AG04450 (cell line): ENCODE measurements at places on chromosomes 6 and 20. TPM values are rescaled to one million over a fixed set of nuclear protein-coding genes. Genes with fewer than 3 reads are reported as not detected.

- no peak for DNase-seq
Measured at GRCh38 chr6:14060971-14061370, 56.6 kb upstream of the CD83 start.

DNA sequence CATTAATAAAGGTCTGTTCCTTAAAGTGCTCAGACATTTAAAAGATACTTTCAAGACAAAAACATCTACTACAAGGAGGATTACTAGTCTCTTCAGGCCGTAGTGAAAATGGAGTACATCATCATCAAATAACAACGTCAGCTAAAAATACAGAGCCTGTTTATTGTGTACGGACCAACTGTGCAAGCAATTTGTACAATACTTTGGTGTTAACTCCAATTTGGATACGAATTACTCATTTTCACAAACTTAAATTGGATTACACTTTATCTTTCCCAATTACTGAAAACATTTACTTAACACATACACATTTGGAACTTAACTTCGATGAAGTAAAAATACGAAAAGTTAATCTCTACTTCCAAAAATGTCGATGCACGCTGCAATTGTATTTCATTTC lies 802 bp downstream of the CYP39A1 start:
- DNase-seq: no peak

DNA sequence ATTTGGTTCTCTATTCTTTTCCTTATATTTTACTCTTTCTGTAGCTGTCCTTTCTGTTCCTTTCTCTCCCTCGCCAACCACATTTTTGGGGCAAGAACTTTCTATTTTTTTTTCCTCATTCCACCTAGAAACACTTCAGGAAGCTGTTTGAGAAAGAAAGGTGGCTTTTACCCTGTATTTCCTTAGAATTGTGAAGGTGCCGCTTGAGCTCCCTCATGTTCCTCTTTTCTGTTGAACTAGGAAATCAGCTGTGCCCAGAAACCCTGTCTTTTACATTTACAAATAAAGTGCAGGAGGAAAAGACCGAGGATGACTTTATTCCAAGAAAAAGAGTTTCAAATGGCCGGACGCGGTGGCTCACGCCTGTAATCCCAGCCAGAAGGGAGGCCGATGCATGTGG lies 38.2 kb downstream of the OR2B2 start:
- DNase-seq: no peak

DNA sequence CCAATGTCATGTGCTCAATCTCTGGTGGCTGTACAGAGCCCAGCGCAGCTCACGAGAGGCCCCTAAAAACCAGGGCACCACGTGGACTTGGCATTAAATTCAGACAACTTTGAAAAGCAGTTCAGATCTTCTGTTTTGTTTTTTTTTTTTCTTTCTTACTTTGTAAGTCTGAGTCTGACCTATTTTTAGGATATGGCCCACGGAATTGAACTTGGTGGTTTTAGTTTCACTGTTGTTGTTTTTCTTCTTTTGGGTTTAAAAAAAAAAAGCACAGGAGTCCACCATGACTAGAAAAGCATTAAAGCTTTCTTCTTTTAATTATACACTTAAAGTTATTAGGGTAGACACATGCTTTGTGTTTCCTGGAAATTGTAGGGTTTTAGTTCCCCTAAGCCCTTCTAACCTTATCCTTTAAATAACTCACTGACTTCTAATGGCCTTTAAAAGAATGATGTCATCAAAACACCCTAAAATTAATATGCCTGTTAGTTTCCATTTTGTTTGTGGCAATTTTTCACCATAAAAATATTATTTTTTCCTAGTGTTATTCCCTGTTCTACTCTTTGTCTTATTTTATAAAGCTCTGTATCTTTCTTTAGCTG lies 48.5 kb upstream of the CCN2 start:
- DNase-seq: no peak

GRCh38 chr6:158485431-158485830 lies 74.5 kb upstream of the TMEM181 start:
- no peak for DNase-seq

GRCh38 chr20:52974179-52974594 lies 2.0 kb downstream of the TSHZ2 start:
- no peak for DNase-seq

DNA sequence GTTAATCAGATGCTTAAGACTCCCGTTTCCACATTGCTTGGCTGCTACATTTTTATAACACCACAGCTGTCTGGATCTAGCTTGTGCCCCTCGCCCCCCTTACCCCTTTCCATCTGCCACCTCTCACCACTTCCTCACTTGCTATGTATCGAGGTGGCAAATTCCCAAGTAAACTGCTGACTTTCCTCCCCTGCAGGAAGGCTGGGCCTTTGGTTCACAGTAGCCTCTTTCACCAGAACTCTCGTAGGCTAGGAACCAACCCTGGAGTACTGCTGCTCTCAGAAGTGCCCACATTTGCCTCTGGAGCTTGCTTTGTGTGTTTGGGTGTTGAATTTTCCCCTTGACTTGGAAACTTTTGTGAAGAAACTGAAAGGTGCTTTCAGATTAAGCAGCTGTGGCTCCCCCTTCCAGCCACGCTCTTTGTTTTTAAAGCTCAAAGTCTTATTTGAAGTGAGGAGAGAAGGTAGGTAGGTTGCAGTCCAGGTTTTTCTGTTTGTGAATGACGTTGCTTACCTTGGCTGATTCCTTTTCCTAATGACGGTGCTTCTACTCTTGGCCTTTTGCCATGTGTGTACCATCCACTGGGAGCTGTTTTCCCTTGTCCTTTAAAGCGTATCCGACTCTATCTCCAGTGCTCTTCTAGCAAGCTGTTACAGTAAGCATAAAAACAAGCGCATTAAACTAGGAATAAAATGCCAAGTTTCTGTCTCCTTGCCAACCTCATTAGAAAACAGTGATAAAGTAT lies 90.4 kb downstream of the CARMIL1 start:
- no peak for DNase-seq

The TRDN gene
- not detected in 2 replicates for polyA plus RNA-seq

The C6orf118 gene
- polyA plus RNA-seq: not detected in 2 replicates

The SOX4 gene
- polyA plus RNA-seq: 29.1 and 33.5 TPM in 2 replicates

- no peak for DNase-seq
Measured at GRCh38 chr20:42082611-42083010, 464.4 kb upstream of the CHD6 start.

The OR11A1 gene
- not detected in 2 replicates for polyA plus RNA-seq

GRCh38 chr20:57435105-57435497 lies 43.9 kb downstream of the RBM38 start:
- no peak for DNase-seq

DNA sequence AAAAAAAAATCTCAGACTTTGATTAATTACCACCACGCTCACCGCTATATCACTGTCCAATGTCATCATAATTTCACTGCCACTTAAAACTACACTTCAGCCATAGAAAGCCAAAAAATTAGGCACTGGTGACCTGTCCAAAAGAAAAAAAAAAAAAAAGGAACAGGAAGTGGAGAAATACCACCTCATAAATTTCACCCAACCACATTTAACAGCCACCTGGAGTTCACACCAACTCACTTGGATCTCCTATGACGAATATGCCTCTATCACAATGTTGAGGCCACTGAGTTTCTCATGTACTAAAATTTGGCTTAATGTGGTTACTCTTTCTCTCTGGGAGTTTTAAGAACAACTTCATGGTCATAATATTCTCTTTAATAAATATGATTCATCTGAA lies 237.5 kb upstream of the RSPO3 start:
- no peak for DNase-seq

DNA sequence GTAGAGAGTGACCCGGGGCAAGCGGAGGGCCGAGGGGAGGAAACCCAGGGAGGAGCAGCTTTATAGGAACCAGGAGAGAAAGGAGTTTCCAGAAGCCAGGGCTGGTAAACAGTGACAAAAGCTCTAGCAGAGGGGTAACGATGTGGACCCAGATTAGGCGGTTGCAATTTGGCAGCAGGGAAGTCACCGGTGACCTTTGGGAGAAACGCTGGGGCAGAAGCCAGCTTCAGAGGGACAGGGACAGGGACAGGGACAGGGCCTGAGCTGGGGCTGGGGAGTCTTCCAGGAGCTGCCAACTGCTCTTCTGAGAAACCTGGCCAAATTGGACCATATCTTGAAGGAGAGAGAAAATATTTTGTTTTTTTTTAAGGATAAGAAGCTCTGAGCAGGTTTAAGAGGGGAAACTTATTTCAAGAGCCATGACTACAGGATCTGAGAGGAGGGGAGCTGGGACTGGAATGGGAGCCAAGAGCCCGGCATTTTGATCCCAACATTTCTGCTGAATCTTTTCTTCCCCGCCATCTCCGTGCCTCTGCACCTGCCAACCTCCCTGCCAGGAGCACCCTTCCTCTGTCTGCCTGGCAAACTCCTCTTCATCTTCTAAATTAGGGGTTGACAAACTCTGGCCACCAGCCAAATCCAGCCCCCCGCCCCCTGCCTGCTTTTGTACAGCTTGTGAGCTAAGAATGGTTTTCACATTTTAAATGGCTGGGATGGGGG lies 22.6 kb upstream of the PREX1 start:
- DNase-seq: no peak

DNA sequence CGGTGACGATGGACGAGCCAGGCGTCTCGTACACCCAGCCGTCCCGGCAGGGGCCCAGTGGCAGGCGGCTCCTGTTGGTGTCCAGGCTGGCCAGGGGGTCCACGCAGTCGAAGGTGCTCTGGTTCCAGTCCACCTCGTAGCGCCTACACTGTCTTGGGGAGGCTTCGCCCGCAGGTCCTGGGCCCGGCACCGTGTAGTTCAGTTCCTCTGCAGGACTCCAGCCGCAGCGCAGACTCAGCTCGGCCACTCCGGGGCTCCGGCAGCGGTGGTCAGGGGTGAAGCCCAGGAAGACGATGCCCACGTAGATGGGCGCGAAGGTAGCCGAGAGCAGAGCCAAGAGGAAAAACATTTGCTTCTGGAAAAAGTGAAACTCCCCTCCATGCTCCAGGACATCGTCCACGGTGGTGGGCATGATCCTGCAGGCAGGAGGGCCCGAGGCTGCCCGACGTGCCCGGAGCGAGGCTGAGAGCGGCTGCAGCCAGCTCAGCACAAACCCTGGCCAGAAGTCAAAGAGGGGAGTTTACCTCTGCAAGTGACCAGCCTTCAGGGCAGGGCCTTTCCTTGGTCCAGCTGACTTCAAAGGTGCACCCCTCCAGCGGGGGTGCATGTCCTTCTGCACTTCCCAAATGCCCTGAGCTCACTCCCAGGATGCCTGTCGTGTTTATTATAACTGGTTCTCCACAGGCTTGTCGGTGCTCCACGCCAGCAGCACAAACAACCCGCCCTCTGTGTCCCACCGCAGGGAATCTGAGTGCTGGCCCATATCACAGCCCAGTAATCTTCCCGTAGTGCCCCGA lies at the start of gene SLC22A2:
Gene SLC22A2, minus strand, starts transcription at position 476 of the 797 bp plus-strand sequence. Its CDS starts 64 bp downstream, at position 412.
- DNase-seq: no peak

DNA sequence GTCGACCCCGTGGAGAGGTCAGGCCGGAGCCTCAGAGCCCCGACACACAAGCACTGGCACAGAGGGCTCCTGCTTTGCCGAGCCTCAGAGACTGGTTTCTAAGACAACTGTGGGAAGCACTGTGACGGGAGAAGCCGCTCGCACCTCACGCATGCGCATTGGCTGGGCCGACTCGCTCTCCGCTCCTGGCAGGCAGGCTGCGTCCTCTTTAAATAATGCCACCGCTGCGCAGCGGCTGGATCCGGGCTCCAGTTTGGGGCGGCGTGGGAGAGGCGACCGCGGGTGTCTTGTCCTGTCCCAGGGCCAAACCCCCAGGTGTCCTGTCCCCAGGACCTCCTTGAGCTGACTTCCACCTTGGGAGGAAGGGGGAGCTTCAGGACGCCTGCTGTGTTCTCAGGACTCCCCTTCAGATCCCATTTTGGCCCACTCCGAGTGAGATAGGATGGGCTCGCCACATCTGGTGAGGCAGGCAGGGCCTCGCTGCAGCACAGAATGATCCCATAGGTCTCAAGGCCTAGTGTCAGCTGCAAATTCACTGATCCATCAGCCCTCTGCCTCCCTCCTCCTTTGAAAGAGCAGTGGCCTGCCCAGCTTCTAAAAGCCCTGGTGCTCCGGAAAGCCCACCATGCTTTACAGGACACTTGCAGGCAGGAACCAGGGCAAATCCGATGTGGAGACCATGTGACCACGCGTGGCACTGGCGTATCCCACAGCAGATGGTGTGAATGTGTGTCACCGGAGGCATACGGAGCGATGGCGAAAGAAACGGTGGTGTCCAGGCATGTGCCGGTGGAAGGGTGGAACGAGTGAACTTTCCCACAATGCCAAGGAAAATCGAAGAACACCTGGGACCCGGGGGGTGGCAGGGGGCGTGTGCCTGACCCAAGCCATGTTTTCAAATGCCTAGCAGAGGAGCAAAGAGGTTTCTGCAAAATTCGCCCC lies 169.3 kb upstream of the ZNF337 start:
- no peak for DNase-seq

DNA sequence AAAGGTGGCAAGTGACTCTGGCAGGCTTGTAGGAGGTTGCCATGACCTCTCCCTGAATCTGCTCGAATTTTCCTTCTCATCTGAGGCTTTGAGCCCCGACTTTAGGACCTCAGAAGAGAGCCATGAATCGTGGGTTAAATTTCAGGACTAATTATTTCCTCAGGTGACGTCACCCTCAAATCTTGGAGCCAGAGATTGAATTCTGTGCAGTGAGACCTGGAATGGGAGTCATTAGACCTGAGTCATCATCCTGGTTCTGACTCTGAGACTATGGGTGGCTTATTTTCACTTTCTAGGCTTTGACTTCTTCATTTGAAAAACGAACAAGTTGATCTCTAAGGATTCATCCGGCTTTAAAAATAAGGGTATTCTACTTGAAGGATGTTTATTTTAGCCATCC lies 48.5 kb upstream of the PDYN start:
- no peak for DNase-seq

The CDSN gene
- polyA plus RNA-seq: not detected in 2 replicates

GRCh38 chr20:63552481-63553249 lies 1.3 kb upstream of the FNDC11 start:
- no peak for DNase-seq

The TCF19 gene
- 3.4 and 4.2 TPM in 2 replicates for polyA plus RNA-seq

The ID4 gene
- polyA plus RNA-seq: 0.32 and 0.55 TPM in 2 replicates

GRCh38 chr6:15960740-15961634 lies 167.9 kb upstream of the MYLIP start:
- no peak for DNase-seq

- no peak for DNase-seq
Measured at GRCh38 chr20:58044931-58045555, 183.4 kb downstream of the ANKRD60 start.

The RBPJL gene
- not detected in 2 replicates for polyA plus RNA-seq

- no peak for DNase-seq
Measured at GRCh38 chr6:42411406-42411805, 40.3 kb downstream of the TRERF1 start.
